Nephron progenitor cell (in vitro differentiated cells): ENCODE measurements at places on chromosomes 3 and 15.

GRCh38 chr3:95971573-95971972, 842.8 kb upstream of the EPHA6 start:
- DNase-seq: no peak

DNA sequence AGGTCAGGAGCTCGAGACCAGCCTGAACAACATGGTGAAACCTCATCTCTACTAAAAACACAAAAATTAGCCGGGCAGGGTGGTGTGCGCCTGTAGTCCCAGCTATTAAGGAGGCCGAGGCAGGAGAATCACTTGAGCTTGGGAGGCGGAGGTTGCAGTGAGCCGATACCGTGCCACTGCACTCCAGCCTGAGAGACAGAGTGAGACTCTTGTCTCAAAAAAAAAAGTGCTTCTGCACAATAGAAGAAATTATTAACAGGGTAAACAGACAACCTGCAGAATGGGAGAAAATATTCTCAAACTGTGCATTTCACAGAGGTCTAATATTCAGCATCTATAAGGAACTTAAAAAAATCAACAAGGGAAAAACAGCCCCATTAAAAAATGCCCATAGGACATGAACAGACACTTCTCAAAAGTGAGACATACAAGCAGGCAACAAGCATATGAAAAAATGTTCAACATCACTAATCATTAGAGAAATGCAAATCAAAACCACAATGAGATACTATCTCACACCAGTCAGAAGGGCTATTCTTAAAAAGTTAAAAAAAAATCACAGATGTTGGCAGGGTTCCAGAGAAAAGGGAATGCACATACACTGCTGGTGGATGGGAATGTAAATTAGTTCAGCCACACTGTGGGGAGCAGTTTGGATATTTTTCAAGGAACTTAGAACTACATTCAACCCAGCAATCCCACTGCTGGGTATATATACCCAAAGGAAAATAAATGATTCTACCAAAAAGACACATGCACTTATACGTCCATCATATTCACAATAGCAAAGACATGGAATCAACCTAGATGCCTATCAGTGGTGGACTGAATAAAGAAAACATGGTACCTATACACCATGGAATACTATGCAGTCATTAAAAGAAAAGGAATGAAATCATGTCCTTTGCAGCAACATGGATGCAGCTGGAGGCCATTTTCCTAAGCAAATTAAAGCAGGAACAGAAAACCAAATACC, 75.5 kb downstream of the MSL2 start:
- no peak for DNase-seq

GRCh38 chr3:45592405-45592804, 2.1 kb upstream of the LIMD1 start:
- DNase-seq: no peak

DNA sequence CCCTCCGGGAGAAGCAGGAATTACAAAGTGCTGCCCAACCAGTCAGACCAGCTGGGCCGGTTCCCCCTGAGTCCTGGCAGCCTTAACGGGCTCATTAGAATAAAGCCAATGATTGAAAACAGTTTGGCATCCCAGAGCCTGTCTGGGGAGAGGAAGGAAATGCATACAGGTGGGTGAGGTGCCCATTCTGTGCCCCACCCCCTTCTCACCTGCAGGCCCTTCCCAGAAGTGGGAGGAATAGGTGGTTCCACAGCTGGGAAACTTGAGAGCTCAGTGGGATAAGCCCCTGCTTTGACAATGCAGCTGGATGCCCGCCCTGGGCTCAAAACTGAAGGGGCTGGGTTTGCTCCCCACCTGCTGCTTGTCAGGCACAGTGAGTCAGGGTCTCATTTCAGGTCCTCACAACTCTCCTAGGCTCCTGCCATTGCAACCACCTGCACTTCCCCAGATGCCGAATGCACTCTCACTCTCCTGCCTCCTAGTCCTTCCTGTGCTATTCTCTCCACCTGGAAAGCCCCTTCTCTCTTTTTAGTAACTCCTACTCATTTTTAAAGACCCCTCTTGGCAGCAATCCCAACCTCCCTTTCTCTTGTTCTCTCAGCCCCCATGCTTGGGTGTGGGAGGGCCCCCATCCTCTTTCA, 5.5 kb upstream of the BUB1B start:
- DNase-seq: no peak

GRCh38 chr3:30112902-30113484, 493.4 kb upstream of the TGFBR2 start:
- no peak for DNase-seq

- DNase-seq: no peak
Measured at GRCh38 chr15:75138016-75138999, 63.4 kb upstream of the C15orf39 start.

DNA sequence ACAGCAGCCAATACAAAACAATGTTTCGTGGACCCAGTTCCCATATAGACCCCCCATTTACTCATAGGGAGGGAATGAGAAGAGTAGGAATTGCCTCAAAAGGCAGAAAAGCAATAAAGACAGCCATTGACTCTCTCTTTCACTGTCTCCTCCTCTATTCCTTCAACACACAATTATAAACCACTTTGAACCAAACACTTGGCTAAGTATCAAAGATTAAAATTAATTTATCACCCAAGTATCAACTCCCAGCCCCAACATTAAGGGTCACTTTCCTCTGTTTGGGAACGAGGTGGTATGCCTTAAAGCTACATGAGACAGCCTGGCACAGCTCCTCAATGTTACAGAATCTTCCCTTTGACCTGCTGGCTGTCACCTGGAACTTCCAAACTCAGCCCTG, 16.4 kb upstream of the LRIG1 start:
- no peak for DNase-seq

DNA sequence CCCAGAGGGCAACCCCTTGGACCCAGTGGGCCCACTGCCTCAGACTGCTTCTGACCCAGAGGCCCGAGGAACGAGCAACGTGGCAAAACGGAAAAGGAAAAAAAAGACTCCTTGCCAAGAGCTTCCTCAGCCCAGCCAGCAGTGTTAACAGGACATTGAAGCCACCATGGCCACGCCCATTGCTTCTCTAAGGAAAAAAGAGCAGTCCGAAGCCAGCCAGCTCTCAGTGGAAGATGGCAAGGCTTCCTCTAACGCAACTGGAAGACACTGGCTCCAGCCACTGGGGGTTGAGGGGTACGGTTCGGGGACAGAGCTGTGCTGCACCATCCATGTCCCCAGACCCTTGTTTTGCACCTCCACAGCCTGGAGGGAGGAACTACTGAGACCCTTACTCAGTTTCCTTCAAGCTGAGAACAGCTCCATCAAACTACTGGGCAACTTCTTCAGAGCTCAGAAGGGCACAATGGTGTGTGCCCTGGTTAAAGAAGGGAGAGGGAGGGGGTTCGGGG, 10.7 kb downstream of the BMF start:
- no peak for DNase-seq

- DNase-seq: no peak
Measured at GRCh38 chr3:4411236-4411635, 55.8 kb downstream of the SUMF1 start.
